ENCODE measurements at places on chromosomes 11 and 22.
A peak's percentile ranks its signal among the peaks of the same experiment; 100 is the strongest.

DNA sequence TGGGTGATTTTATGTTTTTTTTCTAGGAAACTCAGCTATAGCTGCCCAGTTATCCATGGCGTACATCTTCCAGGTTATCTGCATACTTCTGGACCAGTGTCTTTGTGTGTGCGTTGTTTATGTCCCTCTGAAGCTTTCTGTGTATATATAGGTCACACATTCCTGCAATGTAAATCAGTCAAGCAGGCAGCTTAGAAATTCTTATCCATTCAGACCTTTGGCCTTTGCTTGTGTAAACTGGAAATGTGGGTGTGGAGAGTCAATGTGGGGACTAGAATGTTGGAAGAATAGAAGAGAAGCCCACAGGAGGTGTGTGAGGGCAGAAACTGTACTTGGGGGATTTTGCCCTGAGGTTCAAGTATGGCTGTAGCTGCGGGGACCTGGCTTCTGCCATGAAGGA, 51.7 kb downstream of the BARX2 start:
- no peak for DNase-seq

DNA sequence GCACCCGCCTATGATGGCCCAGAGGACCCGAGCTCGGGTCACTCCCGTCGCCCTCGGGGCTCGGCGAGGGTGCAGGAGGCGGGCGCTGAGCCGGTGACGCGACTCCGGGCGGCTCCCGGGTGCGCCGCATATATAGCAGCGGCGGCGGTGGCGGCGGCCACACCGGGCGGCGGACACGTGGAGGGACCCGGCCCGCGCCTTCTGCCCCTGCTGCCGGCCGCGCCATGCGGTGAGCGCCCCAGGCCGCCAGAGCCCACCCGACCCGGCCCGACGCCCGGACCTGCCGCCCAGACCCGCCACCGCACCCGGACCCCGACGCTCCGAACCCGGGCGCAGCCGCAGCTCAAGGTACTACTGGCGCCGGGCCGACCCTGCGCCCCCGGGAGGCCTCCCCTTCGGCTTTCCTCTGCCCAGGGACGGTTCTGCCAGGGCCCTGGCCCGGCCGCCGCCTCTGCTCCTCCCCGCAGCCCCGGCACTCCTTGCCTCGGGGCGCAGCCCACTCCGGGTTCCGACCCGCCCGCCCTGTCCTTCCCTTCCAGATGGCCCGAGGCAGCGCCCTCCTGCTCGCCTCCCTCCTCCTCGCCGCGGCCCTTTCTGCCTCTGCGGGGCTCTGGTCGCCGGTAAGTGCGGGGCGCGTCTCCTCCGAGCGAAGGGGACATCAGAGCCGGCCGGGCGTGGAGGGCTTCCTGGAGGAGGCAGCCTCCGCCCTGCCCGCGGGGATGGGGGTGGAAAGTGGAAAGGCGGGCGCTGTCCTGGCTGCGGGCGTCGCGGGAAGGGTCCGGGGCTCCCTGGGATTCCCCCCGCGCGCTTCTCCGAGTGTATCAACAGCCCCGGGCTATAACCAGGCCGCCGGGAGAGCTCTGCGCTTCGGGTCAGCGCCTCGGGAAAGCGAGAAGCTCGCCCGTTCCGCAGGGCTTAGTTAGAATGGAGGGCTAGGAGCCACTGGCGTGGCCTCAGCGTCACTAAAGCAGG, at the start of gene GAL:
Gene GAL (plus strand): TSS at position 160 of the 972 bp plus-strand sequence. CDS start 380 bp downstream, at position 540.
- no peak for DNase-seq

- DNase-seq: no peak
Measured at GRCh38 chr11:128726458-128727139, 32.7 kb downstream of the FLI1 start.

DNA sequence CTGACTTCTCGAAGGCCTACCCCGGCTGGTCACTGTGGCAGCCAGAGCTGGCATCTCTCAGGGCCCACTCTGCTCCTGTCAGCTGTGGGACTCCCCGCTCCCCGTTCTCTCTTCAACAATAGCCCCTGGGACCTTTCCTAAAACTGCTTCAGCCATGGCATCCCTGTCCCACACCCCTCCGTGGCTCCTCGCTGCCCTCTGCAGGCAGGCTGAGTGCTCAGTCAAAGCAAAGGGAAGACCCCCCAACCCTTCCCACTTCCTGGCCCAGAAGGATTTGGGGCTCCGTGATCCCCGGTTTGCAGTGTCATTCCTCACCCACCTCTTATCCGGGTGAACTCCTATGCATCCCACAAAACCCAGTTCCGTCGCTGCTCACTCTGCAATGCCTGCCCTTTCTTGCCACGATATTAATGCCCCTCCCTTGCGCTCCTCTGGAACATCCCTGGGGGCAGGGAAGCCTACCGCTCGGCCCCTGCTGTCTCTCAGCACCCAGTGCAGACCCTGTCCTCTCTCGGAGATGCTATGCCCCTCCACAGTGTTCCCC, 1.6 kb upstream of the TH start:
- no peak for DNase-seq

DNA sequence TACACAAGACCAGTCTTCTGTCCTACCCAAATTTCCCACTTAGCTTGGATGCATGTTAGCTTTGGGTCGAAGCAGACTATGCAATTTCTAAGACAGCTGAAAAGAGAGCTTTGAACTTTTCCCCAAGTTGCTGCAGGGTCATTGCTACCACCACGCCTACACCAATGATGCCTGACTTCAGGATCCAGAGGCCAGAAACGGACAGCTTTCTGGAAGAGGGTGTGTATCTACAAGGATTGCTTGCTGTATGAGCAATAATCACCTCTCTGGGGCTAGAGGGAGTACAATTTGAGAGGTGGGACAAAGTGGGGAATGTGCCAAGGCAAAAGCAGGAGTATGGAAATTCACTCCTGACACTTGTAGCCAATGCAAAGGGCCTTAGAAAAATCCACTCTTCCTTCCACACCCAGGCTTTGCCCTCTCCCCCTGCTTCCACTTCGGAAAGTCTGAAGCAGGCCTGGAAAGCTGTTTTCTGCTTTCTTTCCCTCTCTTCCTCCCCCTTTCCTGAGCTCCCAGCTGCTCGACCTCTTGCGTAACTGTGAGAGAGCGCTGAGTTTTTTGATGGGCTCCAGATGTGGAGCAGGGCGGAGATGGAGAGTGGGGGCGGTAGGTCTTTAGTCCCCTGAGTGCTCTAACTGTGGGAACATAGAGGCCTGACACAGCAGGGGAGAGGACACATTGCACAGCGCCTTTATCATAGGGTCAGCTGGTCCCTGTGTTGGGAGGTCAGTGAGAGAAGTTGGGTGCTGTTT, 2.1 kb upstream of the PHLDB1 start:
- DNase-seq: no peak

GRCh38 chr22:46629291-46629690, 9.1 kb downstream of the GRAMD4 start:
- DNase-seq: no peak

DNA sequence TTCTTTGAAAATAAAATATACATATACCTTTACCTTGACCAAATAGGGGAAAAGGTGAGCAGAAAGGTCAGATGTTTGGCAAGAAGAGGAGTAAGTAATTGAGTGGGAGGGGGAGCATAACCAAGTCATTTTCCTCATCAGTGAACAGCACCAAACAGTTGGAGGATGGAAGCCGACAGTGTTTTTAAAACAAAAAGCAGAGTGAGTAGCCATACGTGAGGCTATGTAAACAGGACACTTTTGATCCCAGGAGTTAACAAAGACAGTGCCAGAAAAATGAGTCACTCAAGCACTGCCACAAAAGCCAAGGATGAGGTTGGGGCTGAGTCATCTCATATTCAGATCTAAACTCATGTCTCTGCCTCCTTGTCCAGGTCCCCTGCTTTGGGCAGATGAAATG, 734.7 kb downstream of the KCNA4 start:
- DNase-seq: no peak

DNA sequence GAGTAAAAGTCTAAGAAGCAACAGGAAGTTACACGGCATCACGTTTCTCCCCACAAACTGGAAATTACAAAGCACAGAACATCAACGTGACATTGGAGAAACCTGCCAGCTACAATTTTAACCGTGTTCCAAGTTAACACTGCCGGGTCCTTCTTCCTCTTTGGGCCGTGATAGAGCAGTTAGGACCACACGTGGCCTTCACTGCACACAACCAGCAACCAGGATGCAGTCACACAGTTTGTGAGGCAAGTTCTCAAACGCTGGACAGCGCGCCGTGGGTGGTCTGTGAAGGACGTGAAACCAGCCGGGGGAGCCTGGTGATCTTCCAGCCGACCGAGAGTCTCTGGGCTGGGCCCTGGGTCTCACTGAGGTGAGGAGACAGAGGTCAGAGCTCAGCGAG, 14.6 kb downstream of the C11orf21 start:
- peak; percentile 19 for DNase-seq

DNA sequence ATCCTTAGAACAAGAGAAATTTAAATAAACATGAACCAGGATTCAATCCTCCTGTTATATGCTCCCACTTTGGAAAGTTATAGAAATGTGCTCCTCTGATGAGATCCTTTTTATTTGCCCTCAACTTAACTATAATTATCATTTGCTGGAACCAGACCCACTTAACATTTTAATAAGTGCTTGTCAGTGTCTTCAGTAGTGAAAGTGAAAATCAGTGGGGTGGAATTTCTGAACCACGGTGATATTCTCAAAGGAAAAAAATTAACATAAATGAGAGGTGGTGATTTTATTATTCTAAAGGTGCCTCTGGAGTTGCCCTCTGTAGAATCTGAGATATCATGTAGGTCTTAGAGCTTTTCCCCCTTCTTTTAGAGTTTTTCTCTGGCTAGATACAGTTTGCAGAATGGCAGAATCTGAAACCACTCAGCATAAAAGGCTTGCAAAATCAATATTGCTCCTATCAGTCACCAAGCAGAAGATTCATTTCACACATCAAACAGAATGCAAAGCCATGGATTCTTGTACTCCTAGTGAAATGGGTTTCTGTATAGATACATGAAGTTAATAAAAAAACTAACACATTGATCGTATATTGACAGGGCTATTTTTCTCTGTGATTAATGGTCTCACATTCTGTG, 213.2 kb downstream of the LUZP2 start:
- DNase-seq: no peak

- no peak for DNase-seq
Measured at GRCh38 chr11:59999691-60000090, 17.3 kb upstream of the OOSP4B start.

GRCh38 chr22:27385261-27385998, 416.1 kb downstream of the MN1 start:
- DNase-seq: no peak

DNA sequence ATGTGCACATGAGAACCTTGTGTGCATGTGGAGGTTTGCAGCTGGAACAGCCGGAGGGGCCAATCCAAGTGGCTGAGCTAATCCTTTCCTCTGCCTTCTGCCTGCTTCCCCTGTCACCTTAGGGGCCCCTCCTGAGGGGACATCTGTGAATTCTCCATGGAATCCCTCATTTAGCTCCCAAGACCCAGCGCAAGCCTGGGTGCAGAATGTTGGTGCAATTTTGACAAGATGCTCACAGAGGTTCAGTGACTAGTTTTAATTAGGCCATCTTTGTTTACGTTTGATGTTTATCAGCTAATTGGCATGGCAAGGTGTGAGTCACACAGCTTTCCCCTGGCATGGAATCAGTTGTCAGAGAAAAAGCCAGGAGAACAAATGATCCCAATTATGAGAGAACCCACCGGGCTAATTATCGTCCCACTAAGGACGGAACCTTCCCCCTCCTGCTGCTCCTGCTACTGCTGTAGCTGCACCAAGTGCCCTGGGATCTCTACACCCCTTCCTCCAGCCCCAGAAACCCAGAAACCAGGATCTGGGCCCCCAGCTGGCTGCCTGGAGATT, 63.6 kb upstream of the PAX6 start:
- DNase-seq: no peak

DNA sequence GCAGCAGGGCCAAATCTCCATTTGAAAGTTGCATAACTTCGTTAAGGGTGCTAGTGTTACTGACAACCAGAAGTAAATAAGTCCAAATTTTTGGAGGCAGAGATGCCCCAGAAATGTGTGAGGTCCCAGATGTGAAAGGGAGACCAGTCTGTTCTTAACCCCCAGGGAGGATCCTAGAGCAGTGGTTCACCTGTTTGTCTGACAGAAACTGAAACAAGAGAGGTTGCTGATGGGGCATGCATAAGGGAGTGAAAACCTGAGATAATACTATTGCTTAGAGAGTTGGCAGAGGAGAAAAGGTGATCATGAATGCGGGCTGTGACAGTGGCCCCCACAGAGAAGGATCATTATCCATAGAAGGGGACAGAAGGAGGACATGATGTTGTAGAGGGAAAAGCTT, 3.8 kb downstream of the CBLIF start:
- DNase-seq: no peak

DNA sequence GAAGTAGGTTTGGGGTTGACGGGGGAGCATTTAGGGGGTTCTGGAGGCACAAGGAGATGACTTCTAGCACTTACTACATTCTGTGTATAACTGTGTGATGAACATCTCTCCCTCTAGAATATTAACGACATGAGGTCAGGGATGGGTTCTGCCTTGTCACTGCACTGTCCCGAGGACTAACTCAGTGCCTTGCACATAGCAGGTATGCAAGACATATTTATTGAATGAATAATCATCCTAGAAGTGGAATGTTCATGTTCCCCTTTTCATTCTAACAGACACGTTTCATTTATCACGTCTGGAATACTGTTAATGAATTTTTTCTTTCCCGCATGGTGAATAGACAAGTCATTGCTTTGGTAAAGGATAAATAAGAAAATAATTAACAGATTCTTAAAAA, 12.6 kb downstream of the SYT13 start:
- DNase-seq: no peak

- DNase-seq: no peak
Measured at GRCh38 chr22:46568102-46568809, 30.8 kb upstream of the CELSR1 start.

GRCh38 chr22:20653012-20653794, 120.7 kb upstream of the SERPIND1 start:
- no peak for DNase-seq

DNA sequence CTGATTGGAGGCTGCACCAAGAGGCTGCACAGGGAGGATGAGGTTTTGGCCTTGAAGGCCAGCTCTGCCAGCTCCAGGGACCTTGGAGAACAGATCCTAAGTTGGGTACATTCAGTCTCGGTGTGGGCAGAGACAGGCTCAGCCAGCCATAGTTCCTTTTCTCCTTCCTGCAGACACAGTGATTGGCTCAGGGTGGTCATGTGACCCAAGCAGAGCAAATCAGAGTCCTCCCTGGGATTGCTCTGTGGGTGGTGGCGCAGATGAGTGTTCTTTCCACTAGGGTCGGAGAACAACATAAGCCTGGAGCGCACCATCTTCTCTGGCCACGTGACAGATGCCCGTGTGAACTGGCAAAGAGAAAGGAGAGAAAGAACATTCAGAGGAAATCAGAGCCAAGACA, 47.1 kb upstream of the CCND1 start:
- DNase-seq: no peak

GRCh38 chr11:124036666-124037065, 4.5 kb downstream of the OR10G7 start:
- no peak for DNase-seq

DNA sequence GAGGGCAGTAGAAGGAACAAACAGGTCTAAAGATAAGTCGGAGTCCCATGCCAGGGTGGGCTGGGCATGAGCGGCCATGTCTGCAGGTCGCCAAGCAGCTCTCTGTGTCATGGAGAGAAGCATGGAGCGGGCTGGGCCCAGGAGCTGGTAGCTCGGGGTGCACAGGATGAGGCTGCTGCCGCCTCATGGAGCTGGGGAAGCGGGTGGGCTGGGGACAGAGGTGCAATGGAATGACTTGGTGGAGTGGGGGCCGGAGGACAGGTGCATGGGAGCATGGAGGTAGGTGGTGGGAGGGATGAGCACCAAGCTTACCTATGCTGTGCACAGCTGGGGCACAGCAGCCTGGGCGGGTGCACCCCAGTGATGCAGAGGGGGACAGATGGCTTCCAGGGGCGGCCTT, 3.6 kb downstream of the NRXN2 start:
- DNase-seq: no peak

- DNase-seq: no peak
Measured at GRCh38 chr11:120268686-120269085, 28.7 kb downstream of the POU2F3 start.

Data from activated T-cell treated with anti-CD3 and anti-CD28 coated beads, Interleukin-2, amount 50 U/mL, for 48 hours (primary cell).